ENCODE measurements at places on chromosomes 1 and 21.

- no peak for DNase-seq
Measured at GRCh38 chr1:59310549-59311250, 13.8 kb downstream of the FGGY start.

GRCh38 chr1:84122780-84123382, 21.2 kb upstream of the PRKACB start:
- DNase-seq, result no peak

- DNase-seq, result no peak
Measured at GRCh38 chr1:74799119-74799657, 66.2 kb downstream of the TYW3 start.

DNA sequence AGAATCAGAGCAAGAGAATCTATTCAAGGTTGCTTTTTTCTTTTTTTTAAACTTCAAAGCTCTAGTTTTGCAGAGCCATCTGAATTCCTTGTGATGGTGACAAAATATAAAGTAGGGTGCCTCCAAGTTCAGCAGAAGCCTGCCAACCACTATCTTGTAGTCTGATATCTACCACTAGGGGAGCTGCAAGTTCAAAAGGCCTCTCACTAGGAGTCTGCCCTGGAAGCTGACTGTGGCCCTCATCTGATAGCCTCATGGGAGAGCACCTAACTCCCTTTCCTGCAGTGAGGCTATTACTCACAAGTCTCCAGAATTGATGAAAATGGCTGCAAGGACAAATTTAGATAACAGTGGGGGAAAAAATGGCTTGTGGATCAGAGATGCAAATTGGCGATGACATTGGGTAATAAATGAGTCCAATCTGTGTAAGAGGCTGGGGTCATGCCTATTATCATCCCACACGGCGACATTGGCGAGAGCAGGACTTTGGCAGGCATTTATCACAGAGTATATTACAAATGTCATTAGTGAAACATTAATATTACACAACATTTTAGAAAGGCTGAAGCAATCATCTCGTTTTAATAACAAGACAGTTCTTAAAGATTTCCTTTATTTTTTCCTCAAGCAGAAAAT, 10.7 kb upstream of the ZP4 start:
- no peak for DNase-seq

GRCh38 chr1:202184750-202185460, 8.7 kb upstream of the LGR6 start:
- DNase-seq, result no peak

GRCh38 chr1:44677201-44677766, 2.8 kb downstream of the ARMH1 start:
- DNase-seq, result peak; percentile 56

- no peak for DNase-seq
Measured at GRCh38 chr1:63119575-63120155, 202.7 kb upstream of the FOXD3 start.

GRCh38 chr1:227731241-227731677, 3.8 kb downstream of the JMJD4 start:
- DNase-seq, result no peak

DNA sequence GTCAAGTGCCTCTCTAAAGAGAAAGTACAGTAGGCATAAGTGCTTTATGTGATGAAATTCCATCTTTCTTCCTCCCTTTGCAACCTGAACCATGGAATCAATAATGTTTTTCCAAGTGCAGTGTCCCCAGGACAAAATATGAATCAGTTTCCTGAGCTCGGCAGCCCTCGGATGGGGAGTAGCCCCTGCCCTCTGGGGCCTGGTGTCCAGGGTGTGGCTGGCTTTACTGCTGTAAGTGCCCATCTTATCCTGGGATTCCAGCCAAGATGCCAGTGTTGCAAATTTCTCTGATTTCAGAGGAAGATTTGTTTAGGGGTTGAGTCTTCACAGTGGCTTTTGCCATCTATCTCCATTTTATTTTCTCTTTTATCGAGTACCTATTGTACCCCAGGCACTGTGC, 40.5 kb upstream of the SRP9 start:
- DNase-seq, result no peak

- DNase-seq, result peak; percentile 57
Measured at GRCh38 chr21:29078869-29079767, 5.7 kb upstream of the CCT8 start.

- DNase-seq, result no peak
Measured at GRCh38 chr1:172566196-172566997, 33.4 kb downstream of the SUCO start.

DNA sequence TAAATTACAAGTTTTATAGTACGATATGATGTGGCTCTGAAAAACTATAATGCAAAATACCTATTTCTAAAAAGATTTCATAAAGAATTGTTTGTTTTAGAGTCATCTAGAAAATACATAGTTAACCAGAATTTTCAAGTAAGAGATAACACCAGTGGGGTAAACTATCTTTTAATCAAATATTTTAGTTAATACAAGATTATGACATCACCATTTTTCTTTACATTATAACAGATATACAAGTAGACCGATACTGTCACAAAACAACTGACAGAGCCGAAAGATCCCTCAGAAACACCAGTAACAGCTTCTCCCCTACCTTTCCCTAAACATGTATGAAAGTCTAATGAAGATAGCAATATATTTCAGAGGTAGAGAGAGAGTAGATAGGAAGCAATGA, 54.2 kb downstream of the EPS15 start:
- DNase-seq, result no peak

- no peak for DNase-seq
Measured at GRCh38 chr1:11725616-11726015, 10.3 kb upstream of the AGTRAP start.

DNA sequence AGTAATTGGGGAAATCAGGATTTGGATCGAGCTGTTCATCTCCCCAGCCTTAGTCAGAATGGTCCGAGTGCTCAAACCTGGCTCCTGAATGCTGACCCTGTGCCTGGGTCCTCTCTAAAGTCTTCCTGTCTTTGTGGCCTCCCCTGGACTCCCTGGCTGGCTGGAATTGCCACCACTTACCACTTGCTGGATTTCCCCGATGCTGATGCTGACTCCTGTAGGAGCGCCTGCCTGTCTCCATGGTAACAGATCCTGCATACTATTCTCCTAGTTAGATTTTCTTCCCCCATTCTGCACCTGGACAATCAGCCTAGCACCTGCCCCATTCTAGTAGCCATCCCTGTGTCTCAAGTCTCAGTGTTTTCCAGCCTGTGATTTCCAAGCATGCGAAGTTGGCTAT, 382.2 kb upstream of the ESRRG start:
- no peak for DNase-seq

DNA sequence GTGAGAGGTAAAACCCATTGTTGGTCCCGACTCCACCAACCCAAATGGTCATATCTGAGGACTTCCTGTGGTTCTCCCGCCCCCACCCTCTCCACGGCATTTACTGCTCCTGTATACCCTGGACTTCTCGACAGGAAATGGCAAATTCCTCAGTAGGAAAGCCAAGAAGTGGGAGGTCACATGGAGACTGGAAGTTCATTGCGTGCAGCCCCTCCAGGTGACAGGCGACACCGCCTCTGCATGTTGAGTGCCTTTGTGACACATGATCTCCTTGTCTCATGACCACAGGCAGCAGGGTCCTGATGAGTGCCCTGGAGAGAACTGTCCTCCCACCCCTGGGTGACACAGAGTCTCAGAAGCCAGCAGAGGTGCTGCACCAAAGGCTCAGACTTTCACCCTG, 24.2 kb downstream of the ERG start:
- DNase-seq, result no peak

DNA sequence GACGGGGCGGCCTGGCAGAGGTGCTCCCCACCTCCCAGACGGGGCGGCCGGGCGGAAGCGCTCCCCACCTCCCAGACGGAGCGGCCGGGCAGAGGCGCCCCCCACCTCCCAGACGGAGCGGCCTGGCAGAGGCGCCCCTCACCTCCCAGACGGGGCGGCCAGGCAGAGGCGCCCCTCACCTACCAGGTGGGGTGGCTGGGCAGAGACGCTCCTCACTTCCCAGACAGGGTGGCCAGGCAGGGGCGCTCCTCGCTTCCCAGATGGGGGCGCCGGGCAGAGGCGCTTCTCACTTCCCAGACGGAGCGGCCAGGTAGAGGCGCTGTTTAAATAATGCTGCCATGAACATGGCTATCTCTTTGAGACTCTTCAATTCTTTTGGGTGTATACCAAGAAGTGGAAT, 43.7 kb upstream of the ATP6V1G3 start:
- DNase-seq, result no peak

- no peak for DNase-seq
Measured at GRCh38 chr1:4787551-4787950, 133.1 kb downstream of the AJAP1 start.

DNA sequence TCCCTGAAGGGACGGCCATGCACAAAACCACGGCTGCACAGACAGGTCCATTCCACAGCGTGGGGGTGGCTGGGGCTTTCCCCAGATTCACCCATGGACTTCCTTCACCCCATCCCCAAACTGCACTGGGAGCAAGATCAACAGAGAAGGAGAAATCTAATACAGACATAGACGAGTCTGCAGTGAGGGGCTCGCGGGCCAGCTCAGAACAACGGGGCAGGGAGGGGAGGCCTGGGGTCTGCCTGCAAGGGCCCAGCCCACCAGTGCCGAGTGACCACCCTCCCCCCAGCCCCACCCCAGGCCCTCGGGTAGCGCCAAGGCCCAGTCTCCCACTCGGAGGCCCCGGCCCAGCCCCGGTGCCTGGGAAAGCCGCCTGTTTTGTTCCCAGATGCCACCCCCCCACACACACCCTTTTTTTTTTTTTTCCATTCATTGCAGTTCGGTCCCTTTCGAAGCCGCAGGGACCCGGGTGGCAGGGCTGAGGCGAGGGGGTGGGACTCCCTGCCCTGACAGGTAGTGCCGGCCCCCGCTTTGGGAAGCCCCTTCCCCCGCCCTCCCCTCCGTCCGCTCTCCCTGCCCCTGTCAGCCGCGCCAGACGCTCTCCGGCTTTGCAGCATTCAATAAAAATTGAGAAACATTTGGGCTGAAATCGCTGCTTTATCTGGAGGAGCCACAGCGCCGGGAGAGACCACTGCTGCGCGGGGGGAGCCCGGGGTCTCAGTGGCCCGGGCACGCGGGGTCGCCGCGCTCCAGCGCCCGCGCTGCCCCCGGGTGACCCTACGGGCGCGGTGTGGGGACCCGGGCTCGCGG, 543 bp upstream of the EPHB2 start:
- DNase-seq, result peak; percentile 78

- DNase-seq, result no peak
Measured at GRCh38 chr1:234597894-234598293, 12.1 kb downstream of the IRF2BP2 start.

DNA sequence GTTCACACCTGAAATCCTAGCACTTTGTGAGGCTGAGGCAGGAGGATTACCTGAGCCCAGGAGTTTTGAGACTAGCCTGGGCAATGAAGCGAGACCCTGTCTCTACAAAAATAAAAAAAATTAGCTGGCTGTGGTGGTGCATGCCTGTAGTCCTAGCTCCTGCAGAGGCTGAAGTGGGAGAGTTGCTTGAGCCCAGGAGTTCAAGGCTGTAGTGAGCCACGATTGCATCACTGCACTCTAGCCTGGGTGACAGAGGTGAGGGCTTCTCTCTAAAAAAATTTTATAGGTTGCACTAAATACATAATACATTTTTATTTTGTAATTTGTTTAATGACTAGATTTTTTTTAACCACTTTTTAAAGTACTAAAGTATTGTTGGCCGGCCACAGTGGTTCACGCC, 6.1 kb downstream of the PARK7 start:
- no peak for DNase-seq

DNA sequence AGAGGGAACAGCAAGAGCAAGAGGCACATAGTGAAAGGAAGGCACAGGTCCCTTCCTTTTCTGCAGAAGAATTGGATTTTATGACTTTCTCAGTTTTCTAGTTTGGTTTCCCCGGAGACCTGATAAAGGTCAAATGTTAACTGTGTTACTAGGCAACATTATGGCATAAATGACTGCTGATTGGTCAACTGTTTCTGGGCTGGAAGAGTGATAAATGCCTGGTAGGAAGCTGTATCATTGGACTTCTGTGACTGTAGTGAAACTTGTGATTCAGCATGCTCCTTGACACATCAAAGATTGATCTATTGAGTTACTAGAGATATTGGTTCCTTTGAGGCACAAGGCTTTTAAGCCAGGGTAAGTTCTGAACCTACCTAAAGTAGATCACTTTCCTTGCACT, 55.7 kb downstream of the LRRC8C start:
- DNase-seq, result no peak

GRCh38 chr1:61640531-61641530, 84.1 kb downstream of the TM2D1 start:
- no peak for DNase-seq

- no peak for DNase-seq
Measured at GRCh38 chr1:157852476-157852875, 10.9 kb upstream of the CD5L start.

DNA sequence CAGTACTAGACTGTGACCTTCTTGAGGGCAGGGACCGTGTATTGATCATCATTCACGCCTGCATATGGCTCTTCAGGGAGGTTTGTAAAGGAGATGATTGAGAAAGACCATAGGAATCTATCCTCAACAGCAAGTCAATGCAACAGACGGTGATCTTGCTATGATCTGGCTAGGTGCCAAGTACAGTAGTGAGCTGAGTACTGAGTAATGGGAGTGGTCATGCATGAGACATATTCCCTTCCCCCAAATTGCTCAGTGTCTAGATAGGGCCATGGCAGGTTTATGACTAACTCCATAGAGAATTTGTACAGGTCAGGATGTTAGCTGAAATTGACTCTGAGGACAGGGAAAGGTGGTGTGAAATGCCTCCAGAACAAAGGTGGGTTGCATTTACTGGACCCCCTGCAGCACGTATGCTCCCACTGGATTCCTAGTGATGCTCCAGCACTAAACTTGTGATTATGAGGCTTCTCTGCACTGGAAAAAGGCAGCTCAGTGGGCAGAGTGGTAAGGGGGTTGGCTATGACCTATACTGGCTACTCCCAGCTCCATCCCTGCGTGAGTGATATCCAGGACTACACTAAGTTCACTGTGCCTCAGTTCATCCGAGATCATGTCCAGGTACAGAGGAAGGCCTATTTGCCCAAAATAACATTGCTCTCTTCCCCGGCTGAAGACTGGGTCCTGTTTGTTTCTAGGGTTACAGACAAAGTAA, 37.2 kb downstream of the KCNJ6 start:
- no peak for DNase-seq

DNA sequence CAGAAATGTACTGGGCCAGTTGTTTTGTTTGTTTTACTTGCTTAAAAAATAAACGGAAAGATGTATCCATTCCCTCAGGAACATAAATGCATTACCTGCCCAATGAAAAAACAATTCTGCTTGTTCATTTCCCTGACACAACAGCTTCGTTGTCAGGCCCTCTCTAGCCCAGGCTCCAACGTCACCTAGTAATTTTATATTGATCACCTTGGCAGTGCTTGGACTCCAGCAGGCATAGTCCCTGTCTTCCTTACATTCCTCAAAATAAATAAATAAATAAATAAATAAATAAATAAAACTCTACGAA, 1.2 kb downstream of the CEP170 start:
- no peak for DNase-seq

DNA sequence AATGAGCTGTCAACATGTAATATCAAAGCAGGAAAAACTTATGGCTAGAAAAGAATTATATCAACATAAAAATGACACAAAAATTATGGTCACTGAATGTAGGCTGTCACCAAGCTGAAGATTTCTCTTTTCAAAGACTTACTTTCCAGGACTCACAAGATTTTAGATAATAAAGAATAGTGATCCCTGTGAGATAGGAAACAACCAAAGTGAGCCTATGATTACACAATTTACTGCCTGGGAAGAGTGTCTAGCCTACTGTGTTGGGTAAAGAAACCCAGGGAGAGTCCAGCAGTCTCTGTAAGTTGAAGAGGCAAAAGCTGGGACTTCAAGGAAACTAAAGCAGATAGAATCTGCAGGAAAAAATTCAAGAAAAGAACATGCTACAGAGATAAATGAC, 20.2 kb upstream of the RGS1 start:
- DNase-seq, result no peak

Measured in hematopoietic multipotent progenitor cell (in vitro differentiated cells).